Left lobe of liver (tissue), 2 donors: ENCODE measurements at places on chromosomes 5 and 9.

GRCh38 chr5:50874306-50875001, 208.0 kb downstream of the PARP8 start:
- no peak for DNase-seq

DNA sequence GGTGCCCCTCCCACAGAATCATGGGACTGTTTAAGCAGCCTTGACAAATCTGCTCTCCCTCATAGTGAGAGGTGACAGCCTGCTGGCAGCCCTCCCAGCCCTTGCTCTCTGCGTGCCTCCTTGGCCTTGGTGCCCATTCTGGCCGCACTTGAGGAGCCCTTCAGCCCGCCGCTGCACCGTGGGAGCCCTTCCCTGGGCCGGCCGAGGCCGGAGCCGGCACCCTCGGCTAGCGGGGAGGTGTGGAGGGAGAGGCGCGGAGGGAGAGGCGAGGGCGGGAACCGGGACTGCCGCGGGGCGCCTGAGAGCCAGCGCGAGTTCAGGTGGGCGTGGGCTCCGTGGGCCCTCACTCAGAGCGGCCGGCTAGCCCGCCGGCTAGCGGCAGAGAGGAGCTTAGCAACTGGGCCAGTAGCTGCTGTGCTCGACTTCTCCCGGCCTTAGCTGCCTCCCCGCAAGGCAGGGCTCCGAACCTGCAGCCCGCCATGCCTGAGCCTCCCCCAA, 125.9 kb upstream of the MYO10 start:
- DNase-seq = no peak

DNA sequence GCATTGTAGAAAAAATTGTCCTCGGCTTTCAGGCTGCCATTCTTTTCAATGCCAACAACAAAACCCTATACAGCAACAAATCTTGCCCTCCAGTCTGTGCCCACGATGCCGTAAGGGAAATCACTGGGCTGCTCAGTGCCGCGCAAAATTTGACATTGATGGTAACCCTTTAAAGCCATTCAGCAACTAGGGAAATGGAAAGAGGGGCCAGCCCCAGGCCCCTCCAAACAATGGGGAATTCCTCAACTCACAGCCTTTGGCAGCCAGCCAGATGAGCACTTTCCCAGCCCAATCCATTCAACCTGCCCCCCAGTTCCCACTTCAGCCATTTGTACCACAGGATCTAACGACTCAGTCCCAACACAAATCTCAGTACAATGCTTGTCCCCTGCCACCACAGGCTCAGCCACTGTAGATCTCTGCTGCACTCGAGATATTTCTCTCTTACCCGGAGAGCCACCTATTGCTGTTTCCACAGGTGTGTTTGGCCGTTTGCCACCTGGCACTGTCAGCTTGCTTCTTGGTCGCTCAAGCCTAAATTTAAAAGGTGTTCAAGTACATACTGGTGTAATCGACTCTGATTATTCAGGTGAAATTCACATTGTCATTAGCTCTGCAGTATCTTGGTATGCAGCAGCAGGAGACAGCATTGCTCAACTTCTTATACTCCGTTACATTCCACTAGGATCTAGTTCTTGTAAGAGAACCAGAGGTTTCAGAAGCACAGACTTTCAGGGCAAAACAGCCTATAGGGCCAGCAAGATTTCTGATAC, 103.3 kb downstream of the SYK start:
- DNase-seq = no peak

GRCh38 chr9:75149841-75150241, 61.5 kb downstream of the OSTF1 start:
- DNase-seq = no peak

GRCh38 chr5:1477341-1477740, 32.1 kb upstream of the SLC6A3 start:
- peak; percentile 63 for DNase-seq

GRCh38 chr9:104885818-104886709, 41.9 kb downstream of the ABCA1 start:
- no peak for DNase-seq

DNA sequence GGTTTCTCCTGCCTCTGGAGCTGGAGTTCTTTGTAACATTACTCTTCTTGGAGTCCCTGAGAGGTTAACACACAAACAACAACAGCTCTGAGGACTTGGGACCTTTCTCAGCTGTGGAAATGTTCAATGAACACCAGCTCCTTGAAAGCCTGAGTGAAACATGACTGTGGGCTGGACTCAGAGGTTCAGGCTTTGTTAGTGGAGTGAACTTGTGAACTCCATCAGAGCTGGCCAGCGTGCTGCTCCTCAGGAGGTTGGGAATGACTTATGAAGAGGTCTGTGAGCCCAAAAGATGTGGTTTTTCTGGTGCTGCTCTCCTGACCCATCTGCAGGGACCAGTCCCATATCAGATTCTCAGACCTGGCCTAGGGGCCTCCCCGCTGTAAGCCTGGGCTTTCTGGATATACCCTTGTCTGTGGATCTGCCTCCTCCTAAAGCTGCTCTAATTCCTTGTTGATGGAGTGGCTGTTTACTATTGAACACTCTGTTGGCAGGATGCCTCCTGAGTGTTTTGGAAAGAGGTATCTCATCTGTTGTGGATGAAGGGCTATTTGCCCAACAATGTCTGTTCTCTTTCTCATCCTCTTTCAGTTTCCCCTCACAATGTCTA, 170.0 kb upstream of the GDNF start:
- no peak for DNase-seq

GRCh38 chr9:79801459-79801858, 229.7 kb downstream of the TLE4 start:
- no peak for DNase-seq

DNA sequence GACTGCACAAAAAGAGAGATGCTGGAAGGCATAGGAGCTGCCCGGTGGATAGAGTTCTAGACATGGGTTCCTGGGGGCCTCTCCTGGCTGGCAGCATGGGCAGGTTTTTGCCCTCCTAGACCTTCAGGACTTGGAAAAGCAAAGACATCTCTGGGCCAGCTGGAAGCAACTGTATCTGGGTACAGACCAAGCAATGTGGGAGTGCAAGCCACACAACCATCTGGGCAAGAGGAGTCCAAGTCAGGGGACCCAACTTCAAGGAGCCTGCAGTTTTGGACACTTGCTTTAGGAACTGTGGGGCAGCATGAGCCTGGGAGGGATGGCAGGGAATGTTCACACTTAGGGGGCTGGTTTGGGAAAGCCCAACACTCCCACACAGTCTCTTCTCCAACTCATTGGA, 323.3 kb downstream of the GADD45G start:
- DNase-seq = peak; percentile 41
